ENCODE measurements at places on chromosomes 13 and 19.

DNA sequence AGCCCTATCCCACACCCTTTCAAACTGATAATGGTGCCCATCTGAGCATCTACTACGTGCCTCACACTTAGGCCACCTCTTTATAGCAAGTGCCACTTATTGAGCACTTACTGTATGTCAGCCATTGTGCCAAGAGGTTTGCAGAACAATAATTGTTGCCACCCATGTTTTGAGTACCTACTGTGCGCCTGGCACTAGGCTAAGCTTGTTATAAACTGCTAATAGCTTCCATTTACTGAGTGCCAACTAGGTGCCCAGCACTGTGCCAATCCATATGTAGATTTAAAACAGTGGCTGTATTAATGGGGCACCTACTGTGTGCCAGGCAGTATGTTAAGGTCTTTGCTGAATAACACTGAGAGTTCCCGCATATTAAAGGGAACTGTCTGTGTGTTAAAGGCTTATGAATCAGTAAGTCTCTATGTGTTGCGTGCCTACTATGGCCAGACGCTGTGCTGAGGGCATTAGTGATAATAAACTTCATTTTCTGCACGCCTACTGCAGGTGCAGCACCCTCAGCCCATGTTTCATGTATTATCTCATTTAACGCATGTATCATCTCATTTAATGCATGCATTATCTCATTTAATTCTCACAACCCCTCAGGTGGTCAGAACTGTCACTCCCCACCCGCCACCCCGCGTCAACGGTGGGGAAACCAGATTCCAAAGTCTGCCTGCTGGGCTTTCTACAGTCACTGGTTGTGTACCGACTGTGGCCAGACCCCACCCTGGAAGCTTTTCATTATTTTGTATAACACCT lies 105.0 kb downstream of the PTPRS start:
- no peak for DNase-seq

DNA sequence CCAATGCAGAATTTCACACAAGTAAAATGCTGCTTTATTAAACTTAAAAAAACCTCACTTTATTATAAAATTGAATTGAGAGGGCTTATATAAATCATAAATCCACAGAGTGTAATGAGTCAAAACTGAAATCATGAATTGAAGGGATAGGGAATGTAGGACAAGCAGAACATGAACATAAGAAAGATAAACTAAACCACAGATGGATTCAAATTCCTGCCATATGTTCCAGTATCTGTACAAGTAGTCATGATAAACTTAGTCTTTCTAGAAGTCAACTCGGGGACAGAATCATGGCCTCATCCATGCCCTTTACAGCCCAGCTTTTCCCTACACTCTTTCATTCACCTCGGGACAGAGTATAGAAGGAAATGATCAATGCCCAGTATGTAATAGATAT lies 16.6 kb downstream of the LMO7 start:
- no peak for DNase-seq

GRCh38 chr13:36428086-36428485 lies 4.2 kb upstream of the CCNA1 start:
- no peak for DNase-seq

DNA sequence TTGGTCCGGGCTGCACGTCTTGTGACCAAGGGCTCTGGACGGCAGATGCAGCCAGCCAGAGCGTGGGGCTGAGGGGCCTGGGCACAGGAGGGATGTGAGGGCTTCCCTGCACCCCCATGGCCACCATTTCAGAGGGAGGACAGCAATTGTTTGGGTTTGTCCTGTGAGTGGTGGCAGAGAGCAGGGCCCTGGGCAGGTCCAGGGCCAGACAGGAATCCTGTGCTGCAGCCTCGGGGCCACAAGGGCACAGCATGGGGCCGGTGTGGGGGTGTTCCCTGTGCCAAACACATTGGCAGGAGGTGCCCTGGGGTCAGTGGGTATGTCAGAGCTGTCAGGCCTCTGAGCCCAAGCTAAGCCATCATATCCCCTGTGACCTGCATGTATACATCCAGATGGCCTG lies 32.2 kb downstream of the WTIP start:
- no peak for DNase-seq

- no peak for DNase-seq
Measured at GRCh38 chr13:99806671-99807070, 164.9 kb downstream of the ZIC5 start.

GRCh38 chr19:36266375-36266961 lies 51.6 kb downstream of the ZNF146 start:
- DNase-seq, result no peak

- no peak for DNase-seq
Measured at GRCh38 chr13:65881561-65882155, 1348.5 kb downstream of the PCDH9 start.

DNA sequence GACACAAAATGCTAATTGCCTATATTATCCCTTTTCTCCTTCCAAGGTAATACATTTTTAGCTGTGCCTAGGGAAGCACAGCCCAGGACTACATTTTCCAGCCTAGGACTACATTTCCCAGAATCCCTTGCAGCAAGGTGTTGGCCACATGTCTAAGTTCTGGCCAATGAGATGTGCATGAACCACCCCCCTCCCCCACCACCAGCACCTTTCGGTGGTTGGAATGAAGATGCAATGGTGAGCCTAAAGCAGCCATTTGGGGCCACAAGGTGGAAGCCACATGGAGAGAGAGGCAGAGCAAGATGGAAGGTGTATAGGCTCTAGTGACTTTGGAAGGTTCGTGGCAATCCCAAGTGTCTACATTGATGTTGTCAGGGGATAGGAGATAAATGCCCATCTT lies 16.2 kb downstream of the UNC13A start:
- no peak for DNase-seq

- DNase-seq, result no peak
Measured at GRCh38 chr13:46782691-46783090, 14.3 kb downstream of the ESD start.

DNA sequence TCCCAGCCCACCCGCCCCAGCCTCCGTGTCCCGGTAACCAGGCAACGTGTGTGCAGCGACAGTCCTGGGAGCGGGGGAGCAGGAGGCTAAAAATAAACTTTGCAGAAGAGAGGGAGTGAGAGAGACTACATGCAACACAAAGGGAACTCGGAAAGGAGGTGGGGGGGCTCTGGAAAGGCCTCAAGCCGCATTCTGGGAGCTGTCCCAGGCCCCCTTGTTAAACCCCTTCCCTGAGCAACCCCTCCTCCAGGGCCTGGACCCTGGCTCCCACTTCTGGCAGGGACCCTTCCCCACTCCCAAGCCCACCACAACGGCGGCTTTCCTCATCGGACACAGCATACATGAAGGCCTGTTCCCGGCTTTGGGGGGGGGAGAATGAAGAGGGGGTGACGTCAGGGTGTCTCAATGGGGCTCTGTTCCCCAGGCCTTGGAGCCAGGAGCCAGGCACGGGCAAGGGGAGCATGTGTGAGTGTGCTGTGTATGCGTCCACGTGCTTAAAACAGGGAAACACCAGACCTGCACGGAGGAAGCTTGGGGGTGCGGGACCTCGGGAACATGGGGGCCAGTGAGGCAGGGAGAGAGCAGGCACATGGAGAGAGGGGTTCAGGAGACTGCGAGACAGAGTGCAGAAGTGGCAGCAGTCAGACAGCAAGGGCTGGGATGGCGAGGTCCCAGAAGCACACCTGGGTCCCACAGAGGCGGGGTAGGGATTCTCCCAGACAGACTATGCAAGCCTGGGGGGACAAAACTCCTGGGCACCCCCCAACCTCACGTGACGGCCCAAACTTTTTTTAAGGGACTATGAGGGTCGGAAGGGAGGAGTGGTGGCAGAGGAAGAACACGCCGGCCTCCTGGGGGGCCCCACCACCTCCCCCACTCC lies 2.3 kb downstream of the ERF start:
- DNase-seq, result no peak

DNA sequence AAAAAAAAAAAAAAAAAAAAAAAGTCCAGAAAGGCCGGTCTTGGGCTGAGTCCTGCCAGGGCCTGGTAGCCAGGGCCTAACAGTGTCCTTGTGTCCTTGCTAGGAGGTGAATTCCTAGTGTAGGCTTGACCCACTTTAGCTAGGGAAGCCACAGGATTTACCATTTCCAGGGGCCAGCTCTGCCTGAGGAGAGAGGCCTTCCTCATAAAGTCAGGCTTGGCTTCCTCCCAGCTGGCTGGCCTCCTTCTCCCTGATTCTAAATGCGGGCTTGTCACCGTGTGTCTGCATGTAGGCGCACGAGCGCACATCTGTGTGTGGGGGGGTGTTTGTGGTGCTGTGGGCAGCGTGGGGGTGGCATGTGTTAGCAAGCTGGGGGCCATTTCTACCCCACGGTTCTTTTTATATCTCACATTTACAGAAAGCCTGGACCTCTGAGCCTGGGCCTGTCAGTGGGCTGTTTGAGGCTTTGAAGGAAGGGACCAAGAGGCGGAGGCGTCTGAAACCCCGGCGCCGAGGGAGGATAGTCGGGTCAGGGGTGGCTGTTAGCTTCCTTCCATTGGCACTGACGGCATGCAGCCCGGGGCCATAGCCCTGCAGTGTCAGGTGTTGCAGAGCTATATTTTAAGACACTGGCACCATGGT lies 31.7 kb downstream of the IER2 start:
- no peak for DNase-seq

- DNase-seq, result no peak
Measured at GRCh38 chr19:28966737-28967399, 246.1 kb downstream of the UQCRFS1 start.

DNA sequence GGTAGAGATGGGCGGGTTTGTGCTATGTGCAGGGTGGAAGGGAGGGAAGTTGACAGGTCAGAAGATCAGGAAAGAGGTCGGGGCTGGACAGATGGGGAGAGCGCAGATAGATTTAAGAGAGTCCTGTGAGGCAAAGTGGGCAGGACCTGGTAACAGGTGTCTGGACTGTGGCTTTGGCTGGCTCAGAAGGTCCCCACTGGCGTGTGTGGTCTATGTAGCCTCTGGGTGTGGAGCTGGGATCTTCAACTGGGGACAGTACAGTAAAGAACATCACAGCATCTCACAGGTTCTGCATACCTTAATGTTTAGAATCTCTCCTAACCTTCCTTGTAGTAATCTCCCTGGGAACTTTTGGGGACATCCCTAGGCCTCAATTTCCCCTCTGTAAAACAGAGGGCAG lies 17.7 kb downstream of the CKM start:
- no peak for DNase-seq

DNA sequence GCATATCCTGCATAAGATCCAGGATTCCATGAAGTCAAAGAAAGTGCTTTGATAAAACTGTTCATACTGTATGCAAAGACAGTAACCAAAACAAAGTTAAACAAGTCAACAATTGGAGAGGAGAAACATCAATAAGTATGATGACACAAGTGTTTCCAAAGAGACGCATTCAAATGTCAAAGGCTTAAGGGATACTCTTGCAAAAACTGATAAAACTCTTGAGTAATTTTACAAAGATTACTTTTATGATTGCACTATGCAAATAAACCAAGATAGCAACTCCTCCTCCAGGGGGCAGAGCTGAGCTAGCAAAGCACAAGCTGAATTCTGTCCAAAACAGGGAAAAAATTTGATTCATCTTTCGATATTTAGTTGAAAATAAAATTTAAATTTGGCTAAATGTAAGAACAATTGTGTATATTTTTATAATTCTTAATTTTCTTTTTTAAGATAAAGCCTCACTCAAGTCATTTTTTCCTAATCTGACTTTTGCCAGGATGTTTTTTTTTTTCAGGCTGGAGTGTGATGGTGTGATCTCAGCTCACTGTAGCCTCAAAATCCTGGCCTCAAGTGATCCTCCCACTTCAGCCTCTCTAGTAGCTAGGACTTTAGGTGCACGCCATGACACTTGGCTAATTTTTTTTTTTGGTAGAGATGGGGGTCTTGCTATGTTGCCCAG lies 84.0 kb downstream of the MZT1 start:
- DNase-seq, result peak; percentile 60

GRCh38 chr19:1028062-1028926 lies 1.9 kb downstream of the CNN2 start:
- no peak for DNase-seq

- no peak for DNase-seq
Measured at GRCh38 chr19:13633109-13633508, 126.8 kb upstream of the CACNA1A start.

DNA sequence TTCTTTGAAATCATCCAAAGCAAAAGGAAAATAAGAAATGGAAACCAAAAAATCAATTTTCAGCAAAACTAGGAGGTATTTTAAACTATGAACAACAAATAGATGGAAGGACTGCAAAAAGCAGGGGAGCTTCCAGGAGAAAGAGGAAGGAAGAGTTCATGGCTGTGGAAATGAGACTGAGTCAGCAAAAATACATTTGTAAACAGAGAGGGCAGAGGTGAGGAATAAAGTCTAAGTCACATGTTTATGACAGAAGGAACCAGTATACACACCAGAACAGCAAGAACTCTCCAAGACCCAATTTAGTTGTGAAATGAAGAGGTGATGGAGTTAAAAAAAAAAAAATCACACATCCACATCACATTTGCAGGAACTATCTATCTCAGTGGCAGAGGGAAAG lies 69.6 kb downstream of the RNASEH2B start:
- DNase-seq, result no peak

GRCh38 chr19:36528921-36529518 lies 949 bp upstream of the ZNF260 start:
- peak; percentile 0 for DNase-seq

GRCh38 chr13:102718746-102719145 lies 23.9 kb upstream of the METTL21C start:
- DNase-seq, result no peak

GRCh38 chr13:91056746-91057145 lies 290.7 kb upstream of the MIR17HG start:
- DNase-seq, result no peak

DNA sequence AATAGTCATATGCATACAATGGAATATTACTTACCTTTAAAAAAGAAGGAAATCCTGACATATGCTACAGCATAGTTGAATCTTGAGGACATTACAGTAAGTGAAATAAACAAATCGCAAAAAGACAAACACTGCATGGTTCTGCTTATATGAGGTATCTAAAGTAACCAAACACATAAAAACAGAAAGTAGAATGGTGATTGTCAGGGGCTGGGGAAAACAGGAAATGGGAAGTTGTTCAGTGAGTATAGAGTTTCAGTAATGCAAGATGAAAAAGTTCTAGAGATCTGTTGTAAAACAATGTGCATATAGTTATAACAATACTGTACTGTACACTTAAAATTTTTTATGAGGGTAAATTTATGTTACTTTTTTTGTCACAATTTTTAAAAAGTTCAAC lies 219.4 kb downstream of the KLF5 start:
- no peak for DNase-seq

- no peak for DNase-seq
Measured at GRCh38 chr19:8458380-8458779, 13.6 kb downstream of the HNRNPM start.

DNA sequence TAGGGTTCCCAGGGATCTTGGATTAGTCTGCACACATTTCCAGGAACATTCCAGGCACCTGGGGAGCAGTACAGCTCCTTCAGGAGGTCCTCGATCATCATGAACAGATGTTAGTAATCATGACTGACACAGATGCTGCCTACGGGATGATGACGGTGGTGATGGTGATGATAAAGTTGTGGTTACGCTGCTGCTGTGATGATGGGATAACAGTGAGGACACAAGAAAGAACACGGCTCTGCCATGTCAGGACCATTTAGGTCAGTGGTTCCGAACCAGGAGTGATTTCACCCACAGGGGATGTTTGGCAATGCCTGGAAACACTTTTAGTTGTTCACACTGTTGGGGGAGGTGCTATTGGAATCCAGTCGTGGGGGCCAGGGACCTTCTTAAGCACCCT lies 1193.0 kb downstream of the UQCRFS1 start:
- DNase-seq, result no peak

Measured in stimulated activated CD4-positive, alpha-beta T cell treated with anti-CD3 and anti-CD28 coated beads, Interleukin-2, amount 100 ng/mL, for 48 hours (primary cell).